ENCODE measurements at places on chromosomes 5 and 9.

GRCh38 chr5:83636156-83636555 is 84.5 kb downstream of the HAPLN1 start:
- no peak for DNase-seq

- no peak for DNase-seq
Observed at GRCh38 chr5:97121848-97122247, 20.6 kb downstream of the LIX1 start.

DNA sequence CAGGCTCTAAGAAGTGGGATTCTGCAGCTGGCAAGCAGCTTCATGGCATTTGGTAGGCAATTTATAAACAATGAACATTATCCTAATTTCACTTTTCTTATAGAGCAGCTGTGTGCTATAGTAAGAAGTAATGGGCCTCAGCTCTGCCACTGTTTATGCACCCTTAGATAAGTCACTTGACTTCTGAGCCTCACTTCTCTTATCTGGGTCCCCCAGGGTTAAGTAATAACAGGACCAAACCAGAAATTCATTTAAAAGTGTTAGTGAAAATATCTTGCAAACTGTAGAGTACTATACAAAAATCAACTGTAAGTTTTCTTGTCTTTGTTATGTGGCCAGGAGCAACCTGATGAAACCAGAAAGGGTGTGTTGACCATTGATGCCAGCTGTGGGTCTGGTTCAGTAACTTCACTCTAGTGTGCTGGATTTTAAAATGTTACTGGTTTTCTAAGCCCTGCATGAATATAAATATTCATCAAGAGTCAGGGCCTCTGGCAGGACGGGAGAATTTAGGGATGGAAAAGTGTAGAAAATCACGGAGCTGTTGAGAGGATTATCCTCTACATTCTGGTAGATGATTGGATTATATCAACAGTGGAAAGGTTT is 24.2 kb downstream of the TNFAIP8 start:
- no peak for DNase-seq

- DNase-seq, result no peak
Observed at GRCh38 chr5:147844846-147845245, 13.4 kb upstream of the SPINK1 start.

DNA sequence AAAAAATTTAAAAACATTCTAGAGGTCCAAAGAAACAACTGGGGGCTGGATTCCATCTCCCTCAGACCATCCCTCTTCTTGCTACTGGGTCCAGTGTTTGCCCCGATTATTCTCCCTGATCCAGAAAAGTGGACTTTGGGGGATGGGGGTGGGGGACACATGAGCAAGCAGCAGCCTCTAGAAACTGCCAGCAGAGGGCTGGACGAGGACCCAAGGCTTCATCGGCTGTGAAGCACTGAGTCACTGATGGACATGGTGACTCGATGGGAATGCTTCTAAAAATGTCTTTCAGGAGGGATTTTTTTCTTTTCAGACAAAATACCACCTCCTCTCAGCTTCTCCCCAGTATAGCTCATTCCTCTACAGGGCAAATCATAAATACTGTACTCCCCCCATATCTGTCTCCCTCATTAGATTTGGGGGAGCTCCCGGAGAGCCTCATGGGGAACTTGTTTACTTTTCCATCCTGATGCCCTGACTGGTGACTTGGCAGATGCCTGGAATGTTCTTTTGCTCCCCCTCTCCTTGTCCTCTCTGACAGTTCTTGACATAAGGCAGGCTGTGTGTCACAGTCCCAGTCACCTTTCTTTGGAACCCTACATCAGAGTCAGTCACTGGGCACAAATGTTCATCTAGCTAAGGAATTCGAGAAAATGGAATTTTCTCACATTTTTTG is 67.2 kb upstream of the STC2 start:
- DNase-seq, result no peak

GRCh38 chr5:135591277-135591676 is 12.5 kb upstream of the CXCL14 start:
- DNase-seq, result no peak

GRCh38 chr5:132224716-132225115 is 2.9 kb downstream of the P4HA2 start:
- no peak for DNase-seq

DNA sequence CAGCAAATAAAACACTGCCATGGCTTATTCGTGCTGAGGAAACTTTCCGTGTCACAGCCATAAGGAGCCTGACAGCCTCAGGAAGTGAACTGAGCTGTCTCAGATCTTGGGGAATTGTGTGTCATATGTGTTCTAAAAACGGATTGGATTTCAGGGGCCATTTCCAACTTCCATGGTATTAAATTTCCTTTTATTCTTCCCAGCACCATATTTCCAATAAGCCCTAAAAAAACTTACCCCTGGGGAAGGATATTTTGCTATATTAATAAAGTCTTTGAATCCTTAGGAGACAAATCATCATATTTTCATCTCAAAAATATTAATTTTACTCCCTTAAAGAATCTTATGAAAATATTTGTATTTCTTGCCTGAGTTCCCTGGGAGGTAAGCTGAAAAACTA is 93.9 kb downstream of the LHFPL2 start:
- DNase-seq, result no peak

GRCh38 chr5:159453209-159453608 is 122.9 kb upstream of the IL12B start:
- DNase-seq, result no peak

DNA sequence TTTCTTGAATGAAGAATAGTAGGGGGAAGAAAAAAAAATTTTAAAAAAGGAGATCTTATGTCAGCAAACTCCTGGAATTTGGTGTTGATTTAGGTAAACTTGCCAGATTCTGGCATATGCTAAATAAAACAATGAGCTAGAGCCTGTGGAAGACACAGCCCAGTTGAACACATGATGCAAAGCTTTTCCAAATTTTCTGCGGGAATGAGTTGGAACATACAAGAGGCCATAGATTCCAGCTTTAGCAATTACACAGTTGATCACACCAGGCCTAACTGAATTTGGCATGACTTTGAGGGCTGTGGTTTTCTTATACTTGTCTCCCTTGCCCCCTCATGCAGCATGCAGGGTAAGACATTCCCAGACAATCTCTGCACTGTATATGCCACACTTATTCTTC is 297.0 kb downstream of the SH3GL2 start:
- no peak for DNase-seq

GRCh38 chr5:135497971-135498636 is 37.7 kb downstream of the NEUROG1 start:
- DNase-seq, result no peak

DNA sequence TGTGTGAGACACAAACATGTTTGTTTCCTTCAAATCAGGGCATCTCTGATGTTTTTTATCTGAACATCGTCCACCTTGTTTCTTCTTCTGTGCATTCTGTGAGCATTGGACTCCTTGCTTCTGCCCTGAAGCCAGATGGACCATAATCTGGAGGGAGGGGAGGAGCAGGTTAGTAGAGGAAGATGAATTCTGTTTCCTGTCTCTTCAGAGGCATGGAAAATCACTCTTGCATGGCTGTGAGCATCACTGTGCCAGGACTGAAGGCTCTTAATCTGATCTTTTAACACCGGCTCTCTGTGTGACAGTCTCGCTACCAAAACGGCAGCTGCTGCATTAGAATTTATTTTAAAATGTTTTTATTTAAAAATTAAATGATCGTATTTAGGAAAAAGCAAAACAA is 43.3 kb downstream of the TLE4 start:
- no peak for DNase-seq

DNA sequence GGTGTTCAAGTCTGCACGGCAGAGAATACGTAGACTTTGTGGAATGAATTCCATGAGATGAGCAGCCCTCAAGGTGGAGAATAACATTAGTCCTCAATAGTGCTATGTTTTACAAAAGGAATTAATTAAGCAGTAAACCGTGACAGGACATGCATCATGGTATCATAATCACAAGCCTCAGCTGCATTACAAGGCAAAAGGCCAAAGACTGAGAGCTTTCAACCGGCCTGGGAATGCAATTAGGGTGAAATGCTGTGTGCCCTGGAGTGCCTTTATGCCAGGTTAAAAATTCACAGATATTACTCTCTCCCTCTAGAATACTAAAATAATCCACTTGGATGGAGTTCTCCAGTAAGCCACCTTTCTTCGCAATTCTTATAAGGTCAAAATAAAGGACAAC is 270.6 kb downstream of the MLLT3 start:
- DNase-seq, result no peak

DNA sequence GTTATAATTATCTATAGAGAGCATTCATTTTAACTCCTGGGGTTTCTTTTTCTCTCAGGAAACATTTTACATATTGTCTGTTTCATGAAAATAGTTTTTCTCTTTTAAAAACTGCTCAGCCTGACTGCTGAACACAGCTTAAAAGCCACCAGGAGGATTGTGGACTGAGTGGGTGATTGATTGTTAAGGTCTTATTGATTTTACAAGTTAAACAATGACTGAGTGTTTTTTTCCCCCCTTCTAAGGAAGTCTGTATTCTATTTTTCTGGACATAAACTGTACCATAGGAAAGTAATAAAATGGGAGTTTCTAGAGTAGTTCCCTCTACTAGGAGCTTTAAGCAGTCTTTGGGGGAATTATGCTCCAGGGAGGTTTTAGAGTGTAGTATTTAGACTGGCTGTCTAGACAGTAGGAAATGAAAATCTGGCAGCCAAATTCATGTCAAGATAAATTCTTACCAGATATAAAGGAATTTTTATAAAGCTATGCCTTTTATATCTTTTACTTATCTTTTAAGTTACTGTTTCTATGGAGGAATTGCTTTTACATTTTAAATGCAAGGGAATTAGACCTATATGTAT is 463.9 kb downstream of the PRR16 start:
- no peak for DNase-seq

DNA sequence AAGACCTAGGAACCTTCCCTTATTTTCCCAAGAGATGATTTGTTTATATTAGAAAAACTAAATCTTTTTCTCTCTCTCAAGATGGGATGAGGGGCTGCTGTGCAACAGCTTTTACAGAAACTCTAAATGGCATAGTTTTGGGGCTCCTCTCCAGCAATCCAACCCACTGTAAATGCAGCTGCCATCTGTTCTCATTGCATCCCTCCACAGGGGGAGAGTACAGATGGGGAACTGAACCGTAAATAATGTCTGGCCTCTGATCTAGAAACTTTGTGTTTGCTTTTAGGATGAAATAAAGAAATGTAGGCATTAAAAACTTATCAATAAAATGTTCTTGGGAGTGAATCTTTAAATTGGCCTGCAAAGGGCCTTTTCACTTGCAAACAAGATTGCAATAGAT is 291.4 kb downstream of the MCTP1 start:
- DNase-seq, result no peak

DNA sequence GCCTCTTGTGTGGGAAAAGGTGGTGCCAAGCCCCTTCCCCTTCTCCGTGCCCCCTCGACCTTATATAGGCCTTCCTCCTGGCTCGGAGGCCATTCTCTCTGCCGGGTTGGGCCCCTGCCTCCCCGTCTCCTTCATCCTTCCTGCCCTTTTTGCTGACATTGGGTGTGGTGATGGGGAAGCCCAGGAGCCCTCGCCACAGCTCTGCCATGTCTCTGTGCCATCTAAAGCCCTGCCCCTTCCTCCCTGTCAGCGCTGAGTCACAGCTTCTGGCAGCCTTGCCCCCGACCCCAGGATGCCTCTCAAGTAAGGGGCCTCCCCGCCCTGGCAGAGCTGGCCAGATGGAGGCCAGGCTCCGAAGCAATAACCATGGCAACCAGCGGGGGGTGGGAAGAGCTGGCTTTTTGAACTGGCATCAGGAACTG is 30.4 kb downstream of the JADE2 start:
- DNase-seq, result no peak

- DNase-seq, result no peak
Observed at GRCh38 chr5:54455413-54456157, at the start of gene HSPB3. TSS of gene HSPB3 (plus strand) at chr5:54455699. CDS start at chr5:54455790, 91 bp downstream.

DNA sequence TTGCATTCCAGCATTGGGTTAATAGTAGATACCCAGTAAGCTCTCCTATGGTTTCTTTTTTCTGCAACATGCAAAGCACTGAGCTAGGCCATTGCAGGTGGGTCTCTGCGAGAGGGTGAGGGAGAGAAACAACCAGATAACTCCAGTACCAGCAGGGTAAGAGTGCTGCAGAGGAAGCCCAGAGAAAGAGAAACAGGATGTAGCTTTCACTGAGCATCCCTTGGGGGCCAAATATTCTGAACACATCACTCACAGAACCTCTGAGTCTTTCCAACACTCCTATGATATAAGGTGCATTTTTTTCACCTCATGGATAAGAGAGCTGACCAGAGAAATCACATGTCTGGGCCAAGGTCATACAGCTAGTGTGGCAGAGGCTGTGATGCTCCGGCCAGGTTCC is 76.7 kb downstream of the TRIM32 start:
- no peak for DNase-seq

DNA sequence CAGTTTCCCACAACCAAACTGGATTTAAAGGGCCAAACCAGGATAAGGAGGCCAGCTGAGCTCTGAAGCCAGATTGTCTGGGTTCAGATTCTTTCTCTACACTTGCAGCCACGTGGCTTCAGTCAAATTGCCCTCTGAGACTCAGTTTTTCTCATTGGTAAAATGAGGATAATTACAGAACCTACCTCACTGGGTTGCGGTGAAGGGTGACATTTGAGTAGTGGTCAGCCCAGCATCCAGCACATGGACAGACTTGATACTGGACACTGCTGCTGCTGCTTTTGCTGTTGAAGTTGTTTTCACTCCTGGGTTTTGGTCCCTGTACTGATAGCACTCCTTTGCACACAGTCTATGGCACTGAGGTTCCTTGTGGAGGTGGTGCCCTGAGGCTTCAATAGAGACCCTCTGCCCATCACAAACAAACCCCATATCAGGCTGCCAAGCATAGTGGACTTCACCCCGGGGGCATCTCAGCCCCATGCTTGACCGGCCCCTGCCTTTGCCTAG is 25.7 kb upstream of the CDKN2AIPNL start:
- DNase-seq, result no peak

- no peak for DNase-seq
Observed at GRCh38 chr5:119537704-119538103, 85.4 kb downstream of the HSD17B4 start.

- DNase-seq, result no peak
Observed at GRCh38 chr5:61328791-61329549, 3.1 kb upstream of the ZSWIM6 start.

- no peak for DNase-seq
Observed at GRCh38 chr9:90641884-90642487, 638 bp downstream of the DIRAS2 start.

DNA sequence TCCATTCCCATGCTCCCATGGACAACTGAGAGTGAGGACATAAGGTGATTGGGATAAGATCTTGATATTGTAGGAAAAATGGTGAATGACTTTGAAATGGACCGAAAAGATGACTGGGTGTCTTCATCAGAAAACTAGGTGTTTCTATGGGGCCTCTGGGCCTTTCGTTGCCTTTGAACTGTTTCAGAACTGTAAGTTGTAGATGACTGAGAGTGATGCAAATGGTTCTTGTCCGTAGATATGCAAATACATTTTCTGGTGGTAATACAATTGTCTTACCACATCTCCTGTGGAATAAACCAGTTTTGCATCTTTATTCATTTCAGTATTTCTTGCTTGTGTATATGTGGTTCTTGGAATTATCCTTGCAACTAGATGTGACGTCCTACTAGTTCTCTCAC is 16.0 kb upstream of the TEX48 start:
- DNase-seq, result peak; percentile 56

GRCh38 chr9:68690088-68690487 is 15.0 kb upstream of the PIP5K1B start:
- no peak for DNase-seq

GRCh38 chr9:18350995-18351595 is 122.9 kb upstream of the ADAMTSL1 start:
- DNase-seq, result no peak

- no peak for DNase-seq
Observed at GRCh38 chr5:179432547-179432946, 87.3 kb upstream of the ADAMTS2 start.

GRCh38 chr5:135545099-135545498 is 9.3 kb upstream of the NEUROG1 start:
- DNase-seq, result no peak

GRCh38 chr5:116652903-116653302 is 78.3 kb upstream of the SEMA6A start:
- DNase-seq, result no peak

Measured in NCI-H526 treated with DMSO at 0.1 percent for 48 hours (cell line).